ENCODE measurements at places on chromosomes 4 and X.

- DNase-seq = no peak
Measured at GRCh38 chr4:16450724-16451123, 224.5 kb upstream of the TAPT1 start.

DNA sequence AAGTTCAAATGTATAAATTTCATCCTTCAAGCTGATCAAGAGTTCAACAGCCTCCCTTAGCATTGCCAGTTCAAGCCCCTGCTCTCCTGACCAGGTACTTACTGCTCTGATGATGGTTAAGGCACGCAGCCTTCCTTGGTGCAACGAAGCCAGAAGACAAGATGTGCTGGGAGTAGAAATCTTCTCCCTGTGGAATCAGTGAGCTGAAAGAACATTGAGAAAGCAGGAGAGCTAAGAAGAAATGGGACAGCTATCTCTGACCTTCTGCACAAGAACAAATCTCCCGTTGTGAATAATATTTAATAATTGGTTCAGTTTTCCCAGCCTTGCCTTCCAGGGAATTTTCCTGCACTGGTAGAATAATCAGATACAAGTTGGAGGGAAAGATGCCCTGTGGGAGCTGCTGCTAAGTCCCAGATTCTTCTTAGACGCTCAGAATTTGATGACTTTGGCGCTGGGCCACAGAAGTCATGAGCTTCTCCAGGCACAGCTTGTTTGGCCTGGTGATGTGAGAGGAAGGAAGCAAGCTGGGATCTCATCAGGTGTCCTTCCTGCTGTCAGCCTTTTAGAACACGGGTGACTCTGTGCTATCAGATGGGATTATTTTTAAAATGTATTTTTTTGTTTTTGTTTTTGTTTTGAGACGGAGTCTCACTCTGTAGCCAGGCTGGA is 77.8 kb downstream of the CD38 start:
- DNase-seq = no peak

DNA sequence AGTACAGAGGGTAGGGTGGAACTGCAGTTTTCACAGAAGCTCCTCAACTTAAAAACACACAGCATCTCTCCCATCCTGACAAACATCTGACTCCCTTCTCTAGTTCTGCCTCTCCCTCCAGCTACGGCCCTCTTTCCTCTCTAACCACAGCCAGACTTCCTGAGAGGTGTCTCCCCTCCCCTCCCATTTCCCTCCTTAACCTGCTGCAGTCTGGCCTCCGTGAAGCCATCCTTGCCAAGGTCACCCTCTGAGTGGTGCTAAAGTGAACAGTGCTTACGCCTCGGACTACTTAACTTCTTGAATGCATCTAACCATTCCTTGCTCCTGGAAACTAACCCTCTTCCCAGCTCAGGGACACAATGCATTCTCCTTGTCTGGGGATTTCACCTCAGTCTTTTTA is 53.3 kb downstream of the RTL5 start:
- no peak for DNase-seq

- DNase-seq = no peak
Measured at GRCh38 chrX:78603908-78604307, 55.2 kb downstream of the RTL3 start.

DNA sequence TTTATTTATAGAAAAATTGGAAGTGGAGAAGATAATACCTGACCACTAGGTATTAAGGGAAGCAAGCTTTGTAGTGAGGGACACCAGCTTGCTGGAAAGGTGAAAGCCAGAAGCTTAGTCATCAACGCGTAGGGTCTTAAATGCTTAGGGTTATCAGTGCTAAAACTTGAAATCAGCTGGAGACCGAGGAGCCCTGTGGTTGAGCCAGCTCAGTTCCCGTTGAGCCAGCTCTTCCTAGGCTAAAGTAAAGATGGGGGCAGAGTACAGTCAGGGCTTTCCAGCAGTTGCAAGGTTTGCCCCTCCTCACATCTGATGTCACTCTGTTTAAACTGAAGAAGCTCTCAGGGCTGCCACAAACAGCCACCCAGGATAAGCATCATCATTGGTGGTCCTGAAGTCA is 240.7 kb downstream of the DCLK2 start:
- DNase-seq = no peak

Data from CD4-positive, alpha-beta T cell treated with Interferon gamma for 1 hour (primary cell).